Central memory CD8-positive, alpha-beta T cell (primary cell): ENCODE measurements at places on chromosomes 3 and 15.

GRCh38 chr15:89948796-89949195, 36.0 kb upstream of the ARPIN start:
- DNase-seq, result no peak

DNA sequence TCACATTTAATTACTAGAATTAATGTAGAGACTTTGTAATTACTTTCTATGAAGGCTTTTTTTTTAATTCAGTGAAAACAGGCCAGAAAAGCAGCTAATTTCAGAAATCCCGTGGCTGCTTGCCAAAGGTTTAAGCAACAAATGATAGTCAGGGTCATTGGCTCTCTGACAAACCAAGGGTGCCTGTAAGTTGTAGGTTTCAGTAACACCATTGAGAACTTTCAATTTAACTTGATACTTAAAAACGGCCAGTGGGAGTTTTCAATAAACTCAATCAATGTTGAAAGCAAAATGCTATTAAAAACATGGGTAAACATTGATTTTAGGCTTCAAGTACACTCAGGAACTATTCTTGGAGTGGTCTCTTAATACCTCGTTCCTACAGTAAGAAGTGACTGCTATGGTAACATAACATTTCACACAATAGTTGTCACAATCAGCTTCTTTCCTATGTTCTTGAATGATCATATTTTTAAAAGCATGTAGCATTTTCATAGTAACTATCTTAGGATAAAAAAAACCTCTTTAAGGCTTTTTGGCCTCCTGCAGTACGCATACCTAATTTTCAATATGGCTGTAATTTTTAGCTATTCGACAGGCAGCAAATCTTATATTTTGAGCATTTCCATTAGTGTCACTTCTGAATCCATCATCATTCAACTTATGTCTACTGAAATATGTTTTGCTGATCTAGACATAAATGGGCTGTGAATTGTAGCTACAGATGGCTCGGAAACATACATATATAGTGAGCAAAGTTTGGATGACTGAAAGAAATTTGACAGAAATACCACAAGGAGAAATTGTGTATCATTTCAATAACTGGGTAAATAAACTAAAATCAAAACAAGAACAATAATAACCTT, 592.1 kb upstream of the GBE1 start:
- no peak for DNase-seq

DNA sequence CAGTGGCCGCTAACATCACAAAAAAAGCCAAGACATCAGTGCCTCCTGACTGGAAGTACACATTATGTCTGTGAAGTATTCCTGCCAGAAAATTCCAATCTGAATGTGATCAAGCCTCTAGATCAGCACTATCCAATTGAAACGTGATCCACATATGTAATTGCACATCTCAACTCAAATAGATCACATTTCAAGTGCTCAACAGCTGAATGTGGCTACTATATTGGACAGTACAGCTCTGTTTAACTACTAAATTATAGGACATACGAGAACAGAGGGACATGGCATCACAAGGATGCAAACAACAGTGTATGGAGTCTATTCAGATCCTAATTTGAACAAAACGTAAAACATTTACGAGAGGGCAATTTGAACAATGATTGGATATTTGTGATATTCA, 542 bp upstream of the UBAP1L start:
- no peak for DNase-seq

- no peak for DNase-seq
These were observed 45.6 kb upstream of the LDHAL6B start for GRCh38 chr15:59160880-59161593.

- DNase-seq, result no peak
These were observed 63.8 kb upstream of the CGNL1 start for GRCh38 chr15:57312318-57313133.

DNA sequence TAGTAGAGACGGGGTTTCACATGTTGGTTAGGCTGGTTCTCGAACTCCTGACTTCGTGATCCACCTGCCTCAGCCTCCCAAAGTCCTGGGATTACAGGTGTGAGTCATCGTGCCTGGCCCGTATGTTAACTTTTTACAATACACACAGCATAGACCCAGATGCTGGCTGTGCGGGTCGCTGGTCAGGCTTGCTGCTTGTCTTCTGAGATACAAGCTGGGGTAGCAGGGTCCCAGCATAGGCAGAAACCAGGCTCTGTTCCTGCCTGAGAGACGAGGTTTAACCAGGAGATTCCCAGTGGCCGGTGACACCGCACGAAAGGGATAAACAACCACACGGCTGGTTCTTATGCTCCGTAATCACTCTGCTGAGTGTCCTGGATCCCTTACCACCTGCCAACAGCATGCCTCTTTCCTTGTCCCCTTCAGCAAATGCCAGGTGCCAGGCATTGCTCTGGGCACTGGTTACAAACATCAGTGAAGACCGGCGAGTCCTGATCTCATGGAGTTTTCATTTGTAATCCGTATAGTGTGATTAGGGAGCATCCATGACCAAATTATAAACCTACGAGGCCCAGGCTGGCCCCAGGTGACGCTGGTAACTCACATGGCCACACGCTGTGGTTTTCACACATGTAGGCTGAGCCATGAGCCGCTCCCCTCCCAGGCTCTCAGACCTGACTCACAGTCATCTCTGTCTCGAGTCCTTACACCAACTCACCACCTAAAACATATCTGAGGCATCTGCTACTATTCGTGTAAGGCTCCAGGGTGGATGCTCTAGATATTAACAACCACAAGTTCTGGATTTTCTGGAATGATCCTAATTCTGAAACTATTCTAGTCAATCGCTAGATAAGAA, 125.7 kb downstream of the PDZRN3 start:
- DNase-seq, result no peak

GRCh38 chr3:36792342-36792741, 28.0 kb upstream of the DCLK3 start:
- DNase-seq, result no peak

DNA sequence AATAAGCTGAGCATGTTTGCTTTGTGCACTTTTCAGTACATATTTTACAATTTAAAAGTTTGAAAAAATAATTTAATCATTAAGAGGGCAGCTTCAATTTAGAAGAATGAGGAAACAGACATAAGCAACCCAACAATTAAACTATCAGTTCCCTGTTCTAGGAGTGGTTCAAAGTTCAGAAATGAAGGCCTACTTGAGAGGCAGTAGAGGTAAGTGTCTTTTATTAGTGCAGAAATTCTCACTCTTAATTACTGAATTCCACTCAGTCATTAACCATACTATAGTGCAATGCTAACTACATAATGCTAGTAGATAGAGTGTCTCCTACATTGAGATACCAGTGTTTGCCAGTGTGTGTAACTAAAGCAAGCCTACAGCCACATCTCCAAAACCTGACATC, 73.1 kb downstream of the TNIK start:
- DNase-seq, result no peak

GRCh38 chr3:36444909-36445308, 64.6 kb downstream of the STAC start:
- no peak for DNase-seq

GRCh38 chr15:81253846-81254245, 57.2 kb downstream of the IL16 start:
- no peak for DNase-seq

GRCh38 chr15:70856177-70856883, 2.4 kb upstream of the LARP6 start:
- DNase-seq, result no peak

GRCh38 chr3:119965692-119966091, 128.6 kb downstream of the GSK3B start:
- DNase-seq, result no peak

DNA sequence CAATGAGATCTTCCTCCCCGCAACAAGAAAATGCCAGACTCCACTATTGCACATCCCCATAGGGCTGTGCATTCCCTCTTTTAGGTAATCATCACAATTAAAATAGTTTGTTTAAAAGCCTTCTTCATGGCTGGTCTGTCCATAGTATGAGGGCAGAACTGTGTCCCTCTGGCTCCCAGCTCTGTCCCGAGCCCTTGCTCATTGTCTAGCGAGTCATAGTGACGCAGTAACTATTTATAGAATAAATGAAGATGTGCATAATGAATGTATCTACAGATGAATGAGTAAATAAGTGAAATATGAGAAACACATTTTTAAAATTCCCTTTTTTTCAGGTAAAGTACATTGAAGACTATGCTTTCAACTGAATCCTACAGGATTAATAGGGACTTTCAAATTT, 128.4 kb upstream of the TMC3 start:
- DNase-seq, result no peak

DNA sequence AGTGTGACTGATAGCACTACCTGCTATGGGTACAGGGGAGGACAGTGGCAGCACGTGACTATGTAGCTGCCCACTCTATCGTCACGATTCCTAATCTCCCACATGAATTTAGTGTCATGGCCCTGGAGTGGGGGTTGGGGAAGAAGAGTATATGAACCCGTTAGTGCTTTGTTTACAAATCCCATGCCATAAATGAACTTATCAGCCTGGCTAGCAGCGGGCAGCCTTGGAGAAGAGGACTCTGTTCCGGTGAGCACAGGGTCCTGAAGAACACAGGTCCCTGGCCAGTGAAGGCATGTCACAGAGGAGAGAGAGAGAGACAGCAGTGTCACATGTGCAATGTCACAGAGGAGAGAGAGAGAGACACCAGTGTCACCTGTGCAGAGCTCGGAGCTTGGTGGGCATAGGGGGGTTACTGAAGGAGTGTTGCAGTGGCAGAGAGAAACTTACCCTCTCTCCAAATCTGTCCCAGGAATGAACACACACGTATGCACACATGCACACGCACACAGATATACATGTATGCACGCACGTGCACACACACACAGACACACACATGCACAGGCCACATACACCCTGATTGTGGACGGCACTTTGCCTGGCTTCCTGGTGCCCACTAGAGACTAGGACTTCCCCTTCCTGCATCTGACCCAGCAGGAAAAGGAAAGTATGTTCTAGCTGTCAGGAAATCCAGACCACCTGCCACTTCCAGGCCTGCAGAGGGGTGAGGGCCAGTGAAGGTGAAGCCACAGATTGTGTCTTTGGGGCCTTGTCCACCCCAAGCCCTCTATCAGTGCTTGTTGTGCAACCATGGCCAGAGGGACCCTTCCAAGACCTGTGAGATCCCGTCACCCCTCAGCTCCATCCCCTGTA, 26.3 kb downstream of the ITGA11 start:
- DNase-seq, result no peak

- no peak for DNase-seq
These were observed 75.6 kb upstream of the SNTN start for GRCh38 chr3:63576846-63577245.

DNA sequence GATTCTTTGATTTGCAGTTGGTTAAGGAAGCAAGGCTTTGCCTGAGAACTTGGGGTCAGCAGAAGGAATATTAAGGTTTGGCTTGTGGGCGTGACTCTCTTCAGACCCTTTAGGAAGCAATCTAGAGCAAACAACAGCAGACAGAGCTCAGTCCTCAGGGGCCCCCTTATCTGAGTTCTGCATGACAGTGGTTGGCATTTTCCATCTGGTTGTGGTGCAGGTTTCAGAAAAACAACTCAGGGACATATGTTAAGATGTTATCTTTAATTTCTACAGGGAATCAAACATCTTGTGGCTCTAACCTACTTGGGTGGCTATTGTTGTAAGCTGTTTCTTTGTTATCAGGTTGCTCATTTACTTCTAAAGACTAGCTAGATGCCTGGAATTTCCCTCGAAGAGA, 141.4 kb downstream of the VPS8 start:
- no peak for DNase-seq
